ENCODE measurements at places on chromosomes 5 and 9. TPM values are rescaled to one million over a fixed set of nuclear protein-coding genes. Genes with fewer than 3 reads are reported as not detected.

CATSPER3 gene
- total RNA-seq: under 0.01 TPM

CEL gene
- total RNA-seq: 0.20 TPM

RGP1 gene
- 14.3 TPM for total RNA-seq

ZCCHC7 gene
- 23.1 TPM for total RNA-seq

CXCL14 gene
- under 0.01 TPM for total RNA-seq

CDO1 gene
- 7.3 TPM for total RNA-seq

IL13 gene
- total RNA-seq: under 0.01 TPM

HTR1A gene
- total RNA-seq: not detected

OR2S2 gene
- total RNA-seq: 0.37 TPM

ZDHHC11B gene
- total RNA-seq: not detected

OCLN gene
- 5.5 TPM for total RNA-seq

BTNL3 gene
- not detected for total RNA-seq

MOB3B gene
- under 0.01 TPM for total RNA-seq

KIF3A gene
- 3.7 TPM for total RNA-seq

AGXT2 gene
- total RNA-seq: not detected

KLF4 gene
- 36.0 TPM for total RNA-seq

GRM6 gene
- not detected for total RNA-seq

CCDC171 gene
- 2.7 TPM for total RNA-seq

PFN3 gene
- total RNA-seq: 1.1 TPM

APBA1 gene
- total RNA-seq: 3.1 TPM

FAT2 gene
- total RNA-seq: under 0.01 TPM

FOXD4L4 gene
- total RNA-seq: not detected

MRPL36 gene
- total RNA-seq: 59.2 TPM

NUTM2F gene
- not detected for total RNA-seq

RNF183 gene
- under 0.01 TPM for total RNA-seq

RGS7BP gene
- total RNA-seq: not detected

LRRC26 gene
- not detected for total RNA-seq

CLK4 gene
- 47.5 TPM for total RNA-seq

ADGRD2 gene
- total RNA-seq: not detected

GDF9 gene
- 0.20 TPM for total RNA-seq

LIX1 gene
- not detected for total RNA-seq

ELOVL7 gene
- total RNA-seq: under 0.01 TPM

All from subcutaneous preadipocyte (primary cell).